Kidney (tissue), 22 donors: ENCODE measurements at places on chromosomes 7 and 10. TPM values are rescaled to one million over a fixed set of nuclear protein-coding genes. Genes with fewer than 3 reads are reported as not detected.
A peak's percentile ranks its signal among the peaks of the same experiment; 100 is the strongest.

DNA sequence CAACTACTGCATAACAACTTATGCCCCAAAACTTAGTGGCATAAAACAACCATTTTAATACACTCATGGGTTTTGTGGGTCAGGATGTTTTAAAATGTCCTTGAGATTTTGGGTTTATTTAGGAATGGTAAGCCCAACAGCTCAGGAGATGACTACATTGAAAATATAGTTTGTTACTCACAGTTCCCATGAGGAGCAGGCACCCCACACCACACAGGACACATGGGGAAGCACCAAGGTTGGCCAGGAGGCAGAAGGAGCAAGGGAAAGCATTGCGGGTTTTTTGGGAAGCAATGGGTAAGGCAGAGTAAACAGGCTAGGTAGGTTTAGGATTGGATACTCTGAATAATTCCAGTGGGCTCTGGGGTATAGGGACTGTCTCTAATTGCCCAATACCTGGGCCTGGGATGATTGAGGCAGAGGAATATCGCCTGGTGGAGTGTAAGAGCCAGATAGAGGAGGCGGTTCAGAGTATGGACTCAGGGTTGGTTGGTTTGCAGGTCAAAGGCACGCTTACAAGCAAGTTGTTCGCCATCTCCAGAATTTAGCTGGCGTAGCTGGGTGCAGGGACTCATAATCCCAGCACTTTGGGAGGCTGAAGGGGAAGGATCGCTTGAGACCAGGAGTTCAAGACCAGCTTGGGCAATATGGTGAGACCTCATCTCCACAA is 10.0 kb upstream of the MARVELD1 start:
- no peak for DNase-seq

- DNase-seq: no peak
These were observed 326.5 kb downstream of the THSD7A start for GRCh38 chr7:11505471-11505985.

DNA sequence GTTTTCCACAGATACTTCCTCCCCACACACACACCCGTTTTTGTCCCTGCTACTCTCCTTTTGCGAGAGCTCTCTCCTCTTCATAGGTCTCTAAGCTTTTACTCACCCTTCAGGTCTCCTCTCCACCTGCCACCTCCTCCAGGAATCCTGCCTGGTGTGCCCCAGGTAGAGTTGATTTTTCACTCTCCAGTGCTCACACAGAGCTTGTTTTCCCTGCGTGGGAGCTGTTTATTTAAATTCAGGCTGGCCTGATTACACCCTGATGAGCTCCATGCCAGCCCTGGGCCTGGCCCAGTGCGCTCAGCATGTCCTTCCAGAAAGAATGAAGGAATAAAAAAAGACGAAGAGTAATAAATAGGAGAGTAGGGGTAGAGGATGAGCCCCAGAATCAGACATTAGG is 7.5 kb upstream of the CLDN4 start:
- no peak for DNase-seq

GRCh38 chr7:66974986-66975590 is 20.3 kb downstream of the SBDS start:
- no peak for DNase-seq

DNA sequence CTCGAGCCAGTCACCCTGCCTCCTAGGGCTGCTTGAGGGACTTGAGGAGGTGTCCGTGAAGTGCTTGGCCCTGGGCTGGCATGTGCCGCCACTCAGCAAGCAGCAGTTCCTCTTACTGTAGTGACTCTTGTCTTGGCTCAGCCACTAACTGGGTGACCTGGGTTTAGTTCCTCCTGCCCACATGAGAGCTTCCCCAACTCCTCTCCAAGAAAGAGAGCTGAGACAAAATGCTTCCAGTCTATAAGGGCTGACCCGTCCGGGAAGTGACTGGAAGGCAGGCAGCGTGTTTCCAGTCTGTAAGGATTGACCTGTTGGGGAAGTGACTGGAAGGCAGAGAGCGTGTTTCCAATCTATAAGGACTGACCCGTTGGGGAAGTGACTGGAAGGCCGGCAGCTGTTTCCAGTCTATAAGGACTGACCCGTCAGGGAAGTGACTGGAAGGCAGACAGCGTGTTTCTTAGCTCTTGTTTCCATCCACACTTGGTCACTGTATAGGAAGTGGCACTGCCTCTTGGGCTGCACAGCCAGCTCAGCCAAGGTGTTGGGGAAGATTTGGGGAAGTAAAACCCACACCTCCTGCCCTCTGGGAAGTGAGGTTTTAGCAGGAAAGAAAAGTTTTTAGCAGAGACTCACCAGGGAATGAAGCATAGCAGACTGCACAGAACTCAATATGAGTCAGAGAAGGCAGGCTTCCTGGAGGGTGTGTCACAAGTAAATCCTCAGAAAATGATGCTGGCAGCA is 53.3 kb upstream of the PPIF start:
- DNase-seq: no peak

GRCh38 chr10:100146875-100147650 is 38.8 kb downstream of the ERLIN1 start:
- DNase-seq: no peak

DNA sequence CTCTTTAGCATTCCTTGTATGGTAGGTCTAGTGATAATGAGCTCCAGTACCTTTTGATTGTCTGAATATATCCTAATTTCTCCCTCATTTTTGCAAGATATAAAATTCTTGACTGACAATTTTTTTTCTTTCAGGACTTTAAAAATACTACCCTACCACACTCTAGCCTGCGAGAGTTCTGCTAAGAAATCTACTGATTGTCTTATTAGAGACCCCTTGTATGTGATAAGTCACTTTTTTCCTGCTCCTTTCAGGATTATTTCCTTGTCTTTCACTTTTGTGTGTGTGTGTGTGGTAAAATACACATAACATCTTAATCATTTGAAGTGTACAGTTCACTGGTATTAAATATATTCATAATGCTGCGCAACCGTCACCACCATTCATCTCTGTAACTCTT is 68.7 kb upstream of the PPP1R9A start:
- no peak for DNase-seq

DNA sequence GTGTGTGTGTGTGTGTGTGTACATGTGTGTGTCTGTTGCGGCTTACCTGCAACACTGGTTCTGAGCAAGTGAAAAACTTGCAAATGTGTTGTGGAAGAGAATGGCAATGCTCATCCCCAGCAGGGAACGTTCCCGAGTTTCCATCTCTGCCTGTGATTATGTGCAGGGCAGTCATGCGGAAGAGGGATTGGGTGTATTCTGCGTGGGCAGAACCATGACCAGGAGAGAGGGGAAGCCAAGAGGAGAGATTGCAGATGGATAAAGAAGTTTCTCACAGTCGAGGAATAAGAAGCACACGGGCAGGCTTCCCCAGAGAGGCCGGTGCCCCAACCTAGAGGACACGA is 99.9 kb downstream of the CTBP2 start:
- DNase-seq: peak; percentile 63

DNA sequence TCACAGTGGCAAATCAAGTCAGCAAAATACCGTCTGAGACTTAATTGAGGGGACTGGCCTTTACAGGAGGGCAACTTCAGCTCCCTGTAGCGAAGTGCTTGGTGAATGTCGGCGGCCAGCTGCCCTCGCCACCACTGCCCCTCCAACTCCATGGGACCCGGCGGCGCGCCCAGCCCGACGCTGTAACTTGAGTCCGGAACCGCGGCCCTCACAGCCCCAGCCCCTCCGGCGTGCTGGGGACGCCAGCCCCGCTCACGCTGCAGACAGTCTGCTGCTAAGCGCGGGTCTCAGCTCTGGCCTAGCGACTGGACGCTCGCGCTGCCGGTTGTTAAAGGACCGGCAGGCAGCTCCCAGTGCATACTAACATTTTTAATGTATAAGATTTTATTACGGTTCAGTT is 113.4 kb upstream of the NUPR2 start:
- no peak for DNase-seq

GRCh38 chr10:43890124-43890523 is 241.4 kb upstream of the ZNF32 start:
- no peak for DNase-seq

- no peak for DNase-seq
These were observed 228.9 kb upstream of the TCF7L2 start for GRCh38 chr10:112721080-112721698.

DNA sequence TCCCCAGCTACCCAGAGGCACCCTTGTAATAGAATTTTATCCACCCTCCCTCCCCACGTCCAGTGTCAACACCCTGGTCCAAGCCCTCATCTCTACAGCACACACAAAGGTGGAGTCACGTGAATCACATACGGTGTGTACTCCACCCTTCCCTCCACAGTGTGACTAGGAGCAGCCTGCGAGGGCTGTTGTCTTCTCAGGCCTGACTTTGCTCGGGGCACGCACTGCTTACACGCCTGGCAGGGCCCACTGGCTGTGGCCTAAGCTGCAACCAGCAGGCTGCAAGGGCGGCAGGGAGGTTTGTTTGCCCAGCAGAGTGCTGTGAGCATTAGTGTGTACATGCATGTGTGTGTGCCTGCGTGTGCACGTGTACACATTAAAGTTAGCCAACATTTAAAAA is 93.7 kb downstream of the COBL start:
- DNase-seq: no peak

- DNase-seq: no peak
These were observed 18.4 kb downstream of the EEPD1 start for GRCh38 chr7:36171503-36171902.

DNA sequence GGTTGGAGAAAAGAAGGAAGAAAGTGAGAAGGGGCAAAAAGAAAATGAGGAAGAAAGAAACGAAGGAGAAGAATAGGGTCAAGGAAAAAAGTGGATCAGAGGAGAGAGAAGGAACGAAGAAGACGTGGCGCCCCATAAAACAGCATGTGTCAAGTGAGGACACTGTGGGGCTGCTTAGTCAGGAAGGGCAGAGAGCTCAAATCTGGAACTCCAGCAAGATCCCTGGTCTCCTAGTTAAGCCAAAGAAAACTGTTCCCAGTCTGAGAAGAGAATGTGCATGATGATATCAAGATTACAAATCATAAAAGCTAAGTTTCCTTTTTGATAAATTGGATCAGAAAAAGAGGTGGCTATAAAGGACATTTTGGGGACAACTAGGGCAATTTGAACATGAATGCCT is 33.0 kb downstream of the CREB3L2 start:
- DNase-seq: no peak

- DNase-seq: no peak
These were observed 13.0 kb downstream of the AKR1D1 start for GRCh38 chr7:138089080-138089901.

- DNase-seq: peak; percentile 85
These were observed at the start of gene HECTD2 for GRCh38 chr10:91409869-91410637. TSS of gene HECTD2 (plus strand) at chr10:91410344. CDS start at chr10:91410439, 95 bp downstream.

GRCh38 chr10:67697724-67698131 is 1.7 kb upstream of the CTNNA3 start:
- DNase-seq: no peak

- peak; percentile 63 for DNase-seq
These were observed 74.8 kb upstream of the SVIL start for GRCh38 chr10:29709484-29710002.

DNA sequence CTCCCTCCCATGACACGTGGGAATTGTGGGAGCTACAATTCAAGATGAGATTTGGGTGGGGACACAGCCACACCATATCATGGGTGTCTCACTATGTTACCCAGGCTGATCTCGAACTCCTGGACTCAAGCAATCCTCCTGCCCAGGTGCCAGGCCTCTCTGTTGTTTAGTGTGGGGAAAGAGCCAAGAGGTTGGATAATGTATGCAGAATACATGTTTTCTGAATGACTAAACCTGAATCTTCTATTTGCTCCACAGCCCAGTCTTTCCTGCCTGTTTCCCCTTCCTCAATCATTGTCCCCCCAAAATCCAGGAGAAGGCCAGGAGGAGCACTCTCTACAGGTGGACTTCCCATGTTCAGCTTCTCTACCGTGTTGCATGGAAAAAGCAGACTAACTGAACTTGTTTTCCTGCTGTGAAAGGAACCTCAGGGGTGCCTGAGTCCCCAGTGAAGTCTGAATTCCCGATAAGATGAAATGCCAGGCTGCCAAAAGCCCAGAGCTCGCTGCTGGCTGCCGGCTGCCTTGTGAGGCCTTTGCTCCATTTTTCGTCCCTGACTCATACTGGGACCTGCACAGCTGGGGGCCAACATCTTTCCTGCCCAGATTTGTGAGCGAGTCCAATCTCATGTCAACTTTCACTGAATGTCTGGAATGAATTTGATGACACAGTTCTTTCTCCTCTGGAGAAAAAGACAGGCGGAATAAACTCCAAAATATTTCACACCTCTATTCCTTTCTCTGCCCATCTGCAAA is 588.0 kb downstream of the CALN1 start:
- DNase-seq: no peak

GRCh38 chr7:18345641-18346234 is 149.8 kb upstream of the HDAC9 start:
- peak; percentile 84 for DNase-seq

GRCh38 chr7:15209429-15209828 is 306.9 kb upstream of the DGKB start:
- no peak for DNase-seq

- peak; percentile 53 for DNase-seq
These were observed 95.6 kb downstream of the USP6NL start for GRCh38 chr10:11515596-11516430.

DNA sequence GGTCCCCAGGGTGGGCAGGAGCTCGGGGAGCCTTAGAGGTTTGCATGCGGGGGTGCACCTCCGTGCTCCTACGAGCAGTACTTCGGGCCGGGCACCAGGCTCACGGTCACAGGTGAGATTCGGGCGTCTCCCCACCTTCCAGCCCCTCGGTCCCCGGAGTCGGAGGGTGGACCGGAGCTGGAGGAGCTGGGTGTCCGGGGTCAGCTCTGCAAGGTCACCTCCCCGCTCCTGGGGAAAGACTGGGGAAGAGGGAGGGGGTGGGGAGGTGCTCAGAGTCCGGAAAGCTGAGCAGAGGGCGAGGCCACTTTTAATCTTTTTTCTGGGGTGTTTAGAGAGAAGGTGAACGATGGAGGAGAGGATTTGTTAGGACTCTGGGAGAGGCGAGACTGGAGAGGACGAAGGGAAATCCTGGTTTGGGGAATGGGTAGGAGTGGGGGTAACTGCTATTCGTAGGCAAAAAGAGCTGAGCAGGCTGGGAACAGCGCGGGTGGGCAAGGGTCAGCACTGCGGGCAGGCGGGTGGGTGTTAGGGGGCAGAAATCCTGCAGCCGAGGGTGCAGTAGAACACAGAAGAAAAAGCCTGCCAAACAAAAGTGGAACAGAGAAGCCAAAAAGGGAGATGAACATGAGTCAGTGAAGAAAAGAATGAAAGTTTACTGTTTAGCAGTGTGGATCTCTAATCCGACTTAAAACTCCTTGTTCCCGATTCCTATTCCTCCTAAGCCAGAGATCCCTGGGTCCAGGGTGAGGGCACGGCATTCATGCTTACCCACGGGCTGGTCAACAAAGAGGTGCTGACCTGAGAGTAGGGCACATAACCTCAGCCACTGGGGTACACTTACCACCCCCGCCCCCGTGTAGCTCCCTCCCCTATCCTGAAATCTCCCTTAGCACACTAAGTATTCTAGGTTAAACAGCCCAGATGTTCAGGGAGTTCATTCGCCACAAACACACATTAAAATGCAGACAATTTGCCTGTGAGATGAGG is 26.9 kb downstream of the PRSS2 start:
- DNase-seq: peak; percentile 64

The FFAR4 gene
- total RNA-seq: 1.0 TPM

The ASB10 gene
- total RNA-seq: not detected

The ZRANB1 gene
- 17.5 TPM for total RNA-seq

The MBL2 gene
- total RNA-seq: not detected

The PRKAR2B gene
- 6.9 TPM for total RNA-seq

The CDNF gene
- 2.1 TPM for total RNA-seq

The LRIT1 gene
- total RNA-seq: not detected

The FAM25C gene
- not detected for total RNA-seq

The NANOS1 gene
- total RNA-seq: 1.1 TPM

The PBLD gene
- total RNA-seq: 33.5 TPM

The P4HA1 gene
- 25.3 TPM for total RNA-seq

The CNNM1 gene
- total RNA-seq: 0.85 TPM

The RBP3 gene
- not detected for total RNA-seq

The ZNF273 gene
- total RNA-seq: 5.4 TPM

The GRM8 gene
- total RNA-seq: 3.2 TPM

The SDK1 gene
- total RNA-seq: 38.3 TPM

The GATAD1 gene
- 35.8 TPM for total RNA-seq

The TRPV6 gene
- 4.4 TPM for total RNA-seq
